ENCODE measurements at places on chromosomes 5 and 9.

DNA sequence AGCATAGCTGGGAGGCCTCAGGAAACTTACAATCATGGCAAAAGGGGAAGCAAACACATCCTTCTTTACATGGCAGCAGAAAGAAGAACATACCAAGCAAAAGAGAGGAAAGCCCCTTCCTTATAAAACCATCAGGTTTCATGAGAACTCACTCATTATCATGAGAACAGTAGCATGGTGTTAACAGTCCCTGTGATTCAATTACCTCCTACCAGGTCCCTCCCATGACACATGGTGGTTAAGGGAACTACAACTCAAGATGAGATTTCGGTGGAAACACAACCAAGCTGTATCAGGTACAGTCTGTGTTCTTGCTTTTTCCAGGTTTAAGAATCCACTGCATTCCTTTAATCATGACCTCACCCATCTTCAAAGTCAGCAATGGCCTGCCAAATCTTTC, 514.2 kb downstream of the KCTD16 start:
- no peak for DNase-seq

- DNase-seq = peak; percentile 99
Measured at GRCh38 chr9:13570068-13570974, 290.8 kb upstream of the MPDZ start.

DNA sequence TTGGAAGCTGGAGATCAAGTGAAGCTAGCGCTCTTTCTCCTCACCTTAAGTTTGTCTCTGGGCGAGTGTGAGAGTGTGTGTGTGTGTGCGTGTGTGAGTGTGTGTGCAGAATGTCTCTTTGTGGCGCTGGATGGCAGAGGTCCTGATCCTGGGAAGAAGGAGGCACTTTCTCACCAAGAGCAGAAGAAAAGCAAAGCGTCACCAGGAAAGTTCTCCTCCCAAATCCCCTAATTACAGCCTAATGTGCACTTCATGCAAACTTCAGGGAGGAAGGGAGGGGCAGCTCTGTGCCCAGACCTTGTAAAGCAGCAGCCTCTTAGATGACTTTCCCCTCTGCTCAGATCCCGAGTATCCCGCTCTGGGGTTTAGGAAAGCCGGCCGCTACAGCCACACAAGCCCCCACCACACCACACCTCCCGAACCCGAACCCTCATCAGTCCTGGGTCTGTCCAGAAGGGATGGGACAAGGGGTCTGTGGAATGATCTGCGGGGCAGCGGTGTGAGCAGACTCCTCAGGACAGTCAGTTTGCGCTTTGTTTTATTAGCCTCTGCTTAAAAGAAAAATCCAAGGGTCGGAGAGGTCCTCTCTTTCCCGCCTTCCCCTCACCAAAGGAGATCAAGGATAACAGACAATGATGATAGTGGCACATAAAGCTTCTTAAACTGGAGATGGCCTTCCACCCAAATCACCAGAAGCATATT, at the start of gene HAPLN1:
Gene HAPLN1, minus strand, starts transcription at position 20 of the 702 bp plus-strand sequence. CDS start 47,332 bp downstream, outside the sequence.
- DNase-seq = no peak

GRCh38 chr9:131405428-131405827, 11.5 kb downstream of the PRRC2B start:
- DNase-seq = peak; percentile 96

DNA sequence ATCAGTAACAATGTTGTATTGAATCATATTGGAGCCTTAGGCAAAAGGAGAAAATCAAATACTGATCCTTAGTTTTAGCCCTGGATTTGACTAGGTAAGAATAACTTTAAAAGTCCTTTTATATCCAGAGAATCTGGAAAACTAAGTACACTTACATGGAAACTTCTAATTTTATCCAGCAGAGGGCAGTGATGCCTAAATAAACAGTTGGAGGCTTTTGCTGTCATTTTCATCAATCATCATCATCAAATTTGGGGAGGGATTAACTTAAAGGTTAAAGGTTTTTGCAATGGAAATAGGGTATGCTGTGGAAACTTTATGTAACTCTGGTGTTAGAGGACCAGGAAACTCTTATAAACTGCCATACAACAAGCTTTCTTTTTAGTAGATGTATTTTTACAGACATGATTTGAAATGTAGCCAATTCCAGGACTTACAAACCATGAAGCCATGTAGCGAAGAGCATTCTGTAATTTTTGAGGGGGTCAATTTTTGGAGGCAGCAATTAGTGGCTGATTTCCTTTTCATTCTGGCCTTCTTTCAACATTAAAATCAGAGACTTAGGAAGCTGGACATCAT, 112.7 kb downstream of the OSTF1 start:
- DNase-seq = peak; percentile 58

GRCh38 chr9:75593920-75594319, 296.6 kb upstream of the PCSK5 start:
- no peak for DNase-seq

GRCh38 chr5:74404574-74405508, 235.7 kb downstream of the ENC1 start:
- no peak for DNase-seq

- DNase-seq = no peak
Measured at GRCh38 chr5:45089870-45090269, 281.1 kb downstream of the MRPS30 start.

All from fibroblast of the aortic adventitia (primary cell).